ENCODE measurements at places on chromosomes 2 and 18.

DNA sequence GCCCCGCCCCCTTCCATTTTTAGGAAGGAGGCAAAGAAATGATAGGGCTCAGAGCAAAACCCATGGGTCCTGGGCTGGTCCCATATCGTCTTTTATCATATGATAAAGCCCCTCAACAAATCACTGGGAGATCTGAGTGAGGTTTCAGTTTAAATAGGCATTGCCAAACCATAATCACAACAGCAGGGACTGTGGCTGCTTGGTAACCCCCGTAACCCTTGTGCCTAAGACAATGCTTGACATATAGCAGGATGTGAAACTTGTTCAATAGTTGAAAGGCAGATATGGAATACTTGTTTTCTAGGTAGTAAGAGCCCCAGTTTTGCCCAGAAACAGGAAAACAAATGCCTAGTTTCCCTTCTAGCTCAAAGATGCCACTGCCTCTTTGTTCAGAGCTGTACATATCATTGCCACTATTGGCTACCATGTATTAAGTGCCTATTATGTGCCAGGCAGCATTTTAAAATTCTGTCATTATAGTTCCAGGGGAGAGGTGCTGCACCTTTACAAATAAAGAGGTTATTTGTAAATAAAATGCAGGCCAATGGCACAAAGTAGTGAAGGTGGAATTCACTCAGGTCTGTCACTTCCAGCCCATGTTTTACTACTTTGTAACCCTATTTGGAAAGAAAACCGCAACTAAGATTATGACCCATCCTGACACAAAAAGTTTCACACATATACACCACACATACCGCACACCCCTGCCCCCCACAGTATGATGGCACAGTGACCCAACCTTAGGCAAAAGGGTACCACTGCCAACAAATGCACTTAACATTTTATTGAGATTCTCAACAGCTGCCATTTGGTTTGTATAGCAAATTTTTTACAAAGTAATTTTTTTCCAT, 14.2 kb downstream of the NAGK start:
- no peak for DNase-seq

DNA sequence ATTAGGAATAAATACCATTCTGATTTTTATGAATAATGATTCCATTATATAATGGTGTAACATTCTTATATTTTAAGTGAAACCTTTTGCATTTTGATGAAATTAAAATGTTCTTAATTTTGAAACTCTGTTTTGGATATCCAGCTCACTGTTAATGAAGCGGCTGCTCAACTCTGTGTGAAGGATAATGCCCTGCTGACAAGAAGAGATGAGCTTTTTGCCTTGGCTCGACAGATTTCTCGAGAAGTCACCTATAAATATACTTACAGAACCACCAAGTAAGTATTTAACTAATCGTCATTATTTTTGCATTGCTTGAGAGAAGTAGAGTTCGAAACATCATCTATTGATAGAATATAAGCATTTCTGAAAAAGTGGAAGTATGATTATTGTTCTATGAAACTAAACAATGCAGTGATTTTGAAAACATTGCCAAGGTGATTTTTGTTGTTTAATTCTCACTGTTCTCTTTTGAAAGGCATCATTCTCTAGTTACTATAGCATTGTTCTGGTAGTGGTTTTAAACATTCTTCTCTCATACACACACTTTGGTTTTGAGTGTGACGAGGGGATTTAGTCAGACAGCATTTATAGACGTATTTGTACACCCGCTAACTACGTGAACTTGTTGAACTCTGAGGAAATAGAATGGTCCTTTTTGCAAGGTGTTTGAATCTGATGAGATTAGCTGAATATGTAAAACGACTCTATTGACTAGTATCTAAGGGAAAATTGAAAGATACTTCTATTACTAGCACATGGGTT, 21.5 kb downstream of the NAB1 start:
- DNase-seq = no peak

DNA sequence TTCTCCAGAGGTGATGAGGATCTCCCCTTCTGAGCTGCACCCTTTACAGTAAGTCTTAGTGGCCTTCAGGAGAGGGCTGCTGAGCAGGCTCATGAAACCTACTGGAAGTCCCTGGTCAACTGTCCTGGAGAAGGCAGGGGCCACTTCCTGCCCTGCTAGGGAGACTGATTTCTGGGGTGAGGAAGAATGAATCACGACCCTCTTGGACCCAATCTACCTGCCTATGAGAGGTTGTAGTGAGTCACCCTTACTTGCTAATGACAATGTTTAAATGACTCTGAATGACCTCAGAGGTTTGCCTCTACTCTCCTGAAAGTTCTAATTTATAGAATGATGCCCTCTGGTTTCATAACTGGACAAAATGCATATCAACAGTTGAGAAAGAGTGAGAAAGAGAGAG, 79.4 kb upstream of the FAM136A start:
- no peak for DNase-seq

- DNase-seq = no peak
These were observed 254.4 kb downstream of the ZNF521 start for GRCh38 chr18:25097569-25098056.

DNA sequence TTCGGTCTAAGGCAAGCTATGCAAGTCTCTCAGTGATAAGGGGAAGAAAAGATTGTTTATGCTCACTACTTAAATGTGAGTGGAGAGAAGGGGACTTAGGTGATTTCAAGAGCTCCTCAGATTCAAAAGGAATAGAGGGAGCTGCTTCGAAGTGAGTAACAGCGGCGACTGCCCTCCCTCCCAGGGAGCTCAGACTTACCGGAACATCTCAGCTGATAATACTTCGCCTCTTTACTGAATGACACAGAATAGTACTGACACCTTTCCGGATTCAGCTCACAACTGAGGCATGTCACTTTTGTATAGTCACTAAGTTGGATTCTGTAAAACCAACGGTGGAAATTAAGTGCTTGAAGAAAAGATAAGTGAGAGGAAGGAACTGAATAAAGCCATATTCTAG, 55.5 kb downstream of the DPP4 start:
- DNase-seq = no peak

DNA sequence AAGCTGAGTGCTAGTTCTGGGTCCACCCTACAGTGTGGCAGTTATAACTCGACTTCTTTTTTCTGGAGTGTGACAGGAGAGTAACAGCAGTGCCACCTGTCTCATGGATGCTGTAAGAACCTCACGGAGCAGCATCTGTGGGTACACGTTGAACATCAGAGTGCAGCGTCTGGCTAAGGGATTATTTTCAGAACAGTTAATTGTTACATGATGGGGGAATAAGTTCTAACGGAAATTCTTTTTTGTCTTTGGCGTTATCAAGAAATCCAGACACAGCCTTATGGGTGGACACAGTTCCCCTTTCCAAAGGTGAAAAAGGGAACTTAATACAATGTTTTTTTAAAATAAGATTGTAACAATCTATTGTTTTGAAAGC, 28.3 kb upstream of the TOGARAM2 start:
- DNase-seq = no peak

DNA sequence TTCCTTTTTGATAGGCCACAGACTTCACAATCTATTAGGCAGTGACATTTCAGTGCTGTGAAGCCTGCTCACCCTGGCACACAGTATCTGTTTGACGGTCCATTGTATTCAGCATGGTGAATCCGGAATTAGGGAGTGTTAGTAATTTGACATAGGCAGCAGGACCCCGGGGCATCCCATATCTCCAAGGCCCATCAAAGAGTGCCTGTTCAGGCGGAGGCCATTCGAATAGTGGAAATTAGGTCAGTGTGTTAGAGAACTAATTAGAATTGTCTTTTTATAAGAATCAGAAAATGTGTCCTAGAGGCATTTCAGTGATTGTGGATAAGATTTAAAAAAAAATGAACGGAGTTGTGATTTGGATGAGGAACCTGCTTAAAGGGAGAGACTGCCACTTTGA, 818.8 kb upstream of the SOX11 start:
- DNase-seq = no peak

DNA sequence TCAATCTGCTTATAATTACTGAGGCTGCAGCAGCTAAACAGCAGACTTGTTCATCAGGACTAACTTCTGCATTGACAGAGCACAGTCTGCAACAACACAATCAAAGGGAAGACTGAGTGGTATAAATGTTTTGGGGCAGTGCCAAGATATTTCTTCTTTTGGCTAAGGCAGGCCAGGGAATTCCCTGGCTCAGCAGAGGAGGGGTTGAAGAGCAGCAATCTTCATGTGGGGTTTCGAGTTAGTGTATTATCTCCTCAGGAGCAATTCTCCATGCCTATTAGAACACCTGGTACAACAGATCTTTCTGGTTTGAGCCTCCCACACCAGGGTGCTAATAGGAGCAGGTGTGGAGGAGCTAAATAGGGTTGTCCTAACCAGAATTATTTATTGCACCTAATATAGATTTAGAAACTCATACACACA, 103.0 kb upstream of the STK17B start:
- DNase-seq = no peak

DNA sequence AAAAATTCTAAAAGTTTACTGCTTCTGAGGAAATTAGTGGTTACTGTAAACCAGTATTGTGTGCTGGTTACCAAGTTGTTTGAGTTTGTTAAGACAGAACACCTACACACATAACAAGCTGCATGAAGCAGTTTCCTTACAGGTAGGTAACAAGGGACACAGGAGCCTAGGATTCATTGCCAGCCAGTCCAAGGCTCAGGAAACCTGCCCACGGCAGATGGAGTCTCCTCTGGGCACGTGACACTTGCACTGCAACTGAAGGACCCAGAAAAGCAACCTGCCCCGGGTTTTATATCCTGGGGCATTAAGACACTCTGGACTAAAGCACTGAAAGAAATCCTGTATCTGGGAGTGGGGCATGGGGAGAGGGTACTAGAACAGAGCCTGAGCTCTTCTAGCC, 639.3 kb downstream of the ADCYAP1 start:
- no peak for DNase-seq

DNA sequence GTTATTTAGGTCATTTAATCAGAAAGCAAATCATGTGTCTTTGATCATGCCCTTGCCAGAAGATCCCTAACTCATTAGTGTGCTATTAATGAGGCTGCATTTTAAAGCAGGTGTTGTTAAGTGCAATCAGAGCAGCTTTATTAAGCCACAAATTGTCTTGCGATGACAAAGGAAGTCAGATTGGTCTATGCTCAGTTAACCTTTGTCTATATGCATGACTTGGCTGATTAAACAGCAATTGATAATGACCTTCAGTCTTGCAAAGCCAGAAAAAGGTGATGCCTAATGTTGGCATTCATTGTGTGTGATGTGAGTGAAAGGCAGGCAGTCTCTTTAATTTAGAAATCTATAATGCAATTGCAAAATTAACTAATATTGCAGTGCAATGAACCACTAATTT, 166.9 kb downstream of the RND3 start:
- DNase-seq = no peak

DNA sequence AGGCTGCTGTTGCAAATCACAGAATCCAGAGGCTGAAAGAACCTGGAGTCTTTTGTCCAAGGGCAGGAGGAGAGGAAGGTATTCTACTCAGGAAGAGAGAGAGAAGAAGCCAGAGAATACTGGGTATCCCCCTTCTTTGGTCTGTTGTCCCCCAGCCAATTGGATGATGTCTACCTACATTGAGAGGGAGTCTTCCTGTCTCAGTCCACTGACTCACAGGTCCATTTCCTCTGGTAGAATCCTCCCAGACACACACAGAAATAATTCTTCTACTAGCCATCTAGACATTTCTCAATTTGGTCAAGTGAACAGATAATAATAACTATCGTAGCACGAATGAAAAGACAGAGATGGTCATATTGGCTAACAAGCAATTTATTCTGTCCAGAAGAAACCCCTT, 416.4 kb upstream of the UBE2E3 start:
- no peak for DNase-seq

GRCh38 chr2:219405451-219405850, 12.7 kb upstream of the DES start:
- no peak for DNase-seq

- DNase-seq = no peak
These were observed 29.2 kb upstream of the MSH2 start for GRCh38 chr2:47373747-47374146.

- no peak for DNase-seq
These were observed 127.4 kb downstream of the CCDC102B start for GRCh38 chr18:68925268-68925667.

DNA sequence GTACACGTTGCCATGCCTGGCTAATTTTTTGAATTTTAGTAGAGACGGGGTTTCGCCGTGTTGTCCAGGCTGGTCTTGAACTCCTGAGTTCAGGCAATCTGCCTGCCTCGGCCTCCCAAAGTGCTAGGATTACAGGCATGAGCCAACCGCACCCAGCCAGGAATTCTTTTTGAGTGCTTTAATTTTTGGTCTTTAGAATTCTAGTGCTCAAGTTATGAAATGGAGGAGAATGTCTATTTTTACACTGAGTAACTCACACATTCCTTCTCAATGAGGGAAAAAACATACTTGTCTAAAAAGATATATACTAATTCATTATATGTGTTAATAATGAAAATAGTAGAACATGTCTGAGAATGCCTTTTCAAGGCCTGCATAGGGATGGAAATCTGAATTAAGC, 8.5 kb downstream of the ZNF396 start:
- no peak for DNase-seq

- no peak for DNase-seq
These were observed 103.8 kb upstream of the TPO start for GRCh38 chr2:1309507-1309906.

DNA sequence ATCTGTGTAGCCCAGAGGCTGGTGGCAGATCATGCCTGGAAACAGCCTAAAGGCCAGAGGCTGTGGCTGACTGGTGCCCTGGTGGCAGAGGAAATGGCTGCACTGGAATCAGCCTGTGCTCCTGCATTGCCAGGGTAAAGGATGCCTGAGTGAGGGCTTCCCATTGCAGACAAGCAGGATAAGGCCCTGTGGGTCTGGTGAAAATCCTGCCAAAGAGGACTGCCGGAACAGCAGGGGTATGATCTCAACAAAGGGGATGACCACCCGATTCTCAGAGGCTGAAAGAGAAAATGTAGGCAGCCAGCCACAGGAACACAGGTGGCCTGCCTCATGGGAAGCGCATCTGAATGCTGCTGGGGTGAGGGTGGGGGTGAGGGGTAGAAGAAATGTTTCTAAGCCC, 48.2 kb downstream of the FBXO48 start:
- DNase-seq = no peak

GRCh38 chr2:34666821-34667220, 1067.7 kb upstream of the FAM98A start:
- no peak for DNase-seq

DNA sequence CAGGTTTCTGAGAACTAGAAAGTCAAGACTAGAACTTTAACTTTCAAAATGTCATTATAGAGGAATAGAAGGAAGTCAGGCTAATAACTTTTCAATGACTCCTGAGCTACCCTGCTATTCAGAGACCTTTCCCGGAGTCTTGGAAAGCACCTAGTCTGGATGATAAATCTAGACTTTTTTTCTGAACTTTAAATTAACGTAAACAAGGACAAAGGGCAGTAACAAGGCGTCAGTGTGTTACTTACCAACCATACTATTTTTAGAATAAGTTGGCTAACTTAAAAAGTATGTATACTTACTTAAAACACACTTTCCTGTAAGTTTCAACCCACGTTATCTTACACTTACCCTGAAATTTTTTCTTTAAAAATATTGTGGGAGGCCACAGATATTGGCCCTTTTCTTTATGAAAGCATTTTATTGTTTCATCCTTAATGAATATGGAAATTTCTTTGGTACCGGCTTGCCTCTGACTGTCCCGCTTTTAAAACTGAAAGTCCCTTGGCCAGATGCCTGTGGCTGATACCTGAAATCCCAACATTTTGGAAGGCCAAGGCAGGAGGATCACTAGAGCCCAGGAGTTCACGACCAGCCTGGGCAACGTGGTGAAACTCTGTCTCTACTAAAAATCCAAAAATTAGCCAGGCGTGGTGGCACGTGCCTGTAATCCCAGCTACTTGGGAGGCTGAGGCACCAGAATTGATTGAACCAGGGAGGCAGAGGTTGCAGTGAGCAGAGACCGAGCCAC, 9.7 kb downstream of the PMAIP1 start:
- DNase-seq = no peak

- DNase-seq = no peak
These were observed 345.5 kb upstream of the CWC22 start for GRCh38 chr2:180352620-180353019.
